ENCODE measurements at places on chromosomes 4 and X. TPM values are rescaled to one million over a fixed set of nuclear protein-coding genes. Genes with fewer than 3 reads are reported as not detected.

The MAGEC1 gene
- not detected for total RNA-seq

- H3K4me1 ChIP-seq, result peaks cover 13% of the 10 kb centered on the region
- no peak overlapping the region for H3K4me3 ChIP-seq
- no peaks in the 10 kb centered on the region for H3K27me3 ChIP-seq
- H3K27ac ChIP-seq, result no peak overlapping the region
- H3K36me3 ChIP-seq, result no peaks in the 10 kb centered on the region
These were observed 36.6 kb upstream of the HPSE start for GRCh38 chr4:83371235-83371634.

DNA sequence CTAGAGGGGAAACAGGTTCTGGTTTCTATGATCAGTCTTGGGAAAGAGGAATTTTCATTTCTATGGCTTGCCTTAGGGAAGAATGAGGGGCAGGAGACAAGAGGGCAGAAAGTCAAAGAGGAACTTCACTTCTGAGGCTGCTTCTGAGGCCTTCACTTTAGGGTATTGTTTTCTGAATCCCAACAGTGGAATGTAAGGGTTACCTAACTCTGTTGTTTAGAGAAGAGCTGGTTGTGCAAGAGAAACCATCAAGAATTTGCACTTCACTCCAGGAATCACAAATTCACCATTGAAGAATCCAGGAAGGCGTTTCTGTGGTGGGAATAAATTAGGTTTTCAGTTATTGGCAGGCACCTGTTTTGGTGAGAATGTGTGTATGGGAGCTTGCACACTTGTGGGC, 126.7 kb upstream of the AMOT start:
- H3K27me3 ChIP-seq, result no peaks in the 10 kb centered on the region
- DNase-seq, result no peak
- no peak overlapping the region for H3K4me3 ChIP-seq
- no peaks in the 10 kb centered on the region for H3K4me1 ChIP-seq

GRCh38 chr4:161320377-161320776, 843.4 kb downstream of the FSTL5 start:
- no peak overlapping the region for H3K27ac ChIP-seq
- no peak overlapping the region for H3K4me3 ChIP-seq
- no peak for DNase-seq
- H3K27me3 ChIP-seq, result no peaks in the 10 kb centered on the region

- H3K4me1 ChIP-seq, result peaks cover 42% of the 10 kb centered on the region
- peaks cover 14% of the 10 kb centered on the region for H3K27me3 ChIP-seq
- no peaks in the 10 kb centered on the region for H3K36me3 ChIP-seq
- H3K27ac ChIP-seq, result peak overlapping the region; percentile 39
- DNase-seq, result peak; percentile 11
- peak overlapping the region; percentile 42 for H3K4me3 ChIP-seq
These were observed 126.8 kb downstream of the IRF2 start for GRCh38 chr4:184347251-184348239.

The MAGEC2 gene
- not detected for total RNA-seq
